HepG2 (cell line): ENCODE measurements at places on chromosomes 1 and 21. TPM values are rescaled to one million over a fixed set of nuclear protein-coding genes. Genes with fewer than 3 reads are reported as not detected.
A peak's percentile ranks its signal among the peaks of the same experiment; 100 is the strongest.

DNA sequence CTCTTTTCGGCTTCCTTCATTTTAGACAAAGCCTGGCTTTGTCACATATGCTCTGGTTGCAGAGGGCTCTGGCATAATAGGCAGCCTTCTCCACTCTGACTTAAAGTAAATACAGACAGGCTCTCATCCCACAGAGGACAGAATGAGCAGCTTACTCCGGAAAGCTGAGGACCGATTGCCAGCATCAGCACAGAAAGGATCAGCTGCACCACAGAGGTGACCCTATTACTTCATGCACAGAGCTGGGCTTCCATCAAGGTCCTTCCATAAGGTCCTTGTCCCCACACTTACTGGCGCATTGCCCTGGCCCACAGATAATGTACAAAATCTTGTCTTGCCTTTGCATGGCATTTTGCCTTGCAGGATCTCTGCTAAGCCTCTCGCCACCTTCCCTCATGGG, 67.6 kb downstream of the SEC16B start:
- no peak overlapping the region for H3K4me3 ChIP-seq
- no peaks in the 10 kb centered on the region for H3K36me3 ChIP-seq
- H3K4me1 ChIP-seq, result peaks cover 4% of the 10 kb centered on the region
- no peak overlapping the region for H3K27ac ChIP-seq
- peaks cover 13% of the 10 kb centered on the region for H3K27me3 ChIP-seq
- DNase-seq, result no peak

GRCh38 chr1:16013908-16014258, 4.0 kb downstream of the HSPB7 start:
- no peaks in the 10 kb centered on the region for H3K36me3 ChIP-seq
- no peak for DNase-seq
- H3K4me3 ChIP-seq, result peak overlapping the region; percentile 56

- no peak for DNase-seq
- H3K4me3 ChIP-seq, result no peak overlapping the region
- H3K27ac ChIP-seq, result no peak overlapping the region
- peaks cover 3% of the 10 kb centered on the region for H3K4me1 ChIP-seq
- H3K36me3 ChIP-seq, result no peaks in the 10 kb centered on the region
These were observed 36.5 kb downstream of the NKAIN1 start for GRCh38 chr1:31203215-31203614.

- no peak overlapping the region for H3K27ac ChIP-seq
- H3K4me3 ChIP-seq, result no peak overlapping the region
- H3K36me3 ChIP-seq, result no peaks in the 10 kb centered on the region
- H3K4me1 ChIP-seq, result peaks cover 16% of the 10 kb centered on the region
These were observed 6.7 kb upstream of the TIE1 start for GRCh38 chr1:43293896-43294760.

GRCh38 chr1:228109073-228109961, at the start of gene MRPL55:
TSS of gene MRPL55 (minus strand) at chr1:228109299. CDS start at chr1:228108260, 1,039 bp downstream.
- peak within 1 kb of the TSS; percentile 90 for H3K27ac ChIP-seq
- peak within 1 kb of the TSS; percentile 99 for H3K4me3 ChIP-seq
- DNase-seq, result peak; percentile 92
- no peaks in the 10 kb centered on the region; the same call in 2 of the 3 replicates for H3K27me3 ChIP-seq
- peaks cover 2% of the 10 kb centered on the region; the same call in 1 of the 2 replicates for H3K36me3 ChIP-seq

DNA sequence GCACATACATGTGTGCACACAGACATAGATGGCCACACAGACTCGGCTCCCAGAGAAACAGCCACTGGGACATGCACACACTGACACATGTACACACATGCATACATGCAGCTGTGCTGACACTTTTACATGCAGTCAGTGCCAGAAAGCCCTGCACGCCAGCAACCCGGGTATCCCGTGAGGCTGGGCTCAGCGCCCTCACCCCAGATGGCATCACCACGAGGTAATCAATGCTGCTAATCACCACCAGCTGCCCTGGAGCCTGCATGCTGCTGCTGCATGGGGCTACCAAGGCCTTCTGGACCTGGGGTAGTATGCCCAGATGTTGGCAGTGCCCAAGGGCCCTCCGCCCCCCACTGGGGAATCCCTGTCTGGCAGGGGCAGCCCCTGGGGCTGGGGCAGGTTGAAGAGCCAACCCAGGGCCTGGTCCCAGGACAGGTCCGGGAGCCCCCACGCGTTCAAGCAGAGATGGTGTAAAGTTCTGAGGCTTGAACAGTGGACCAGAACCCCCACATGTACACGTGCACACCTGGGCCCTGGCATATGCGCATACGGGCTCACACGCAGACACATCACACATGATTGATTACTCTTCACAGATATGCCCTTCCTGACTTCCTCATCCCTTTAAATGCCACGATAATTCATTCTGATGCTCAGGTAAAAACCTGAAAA, 2.7 kb upstream of the COL16A1 start:
- H3K27ac ChIP-seq, result no peak overlapping the region
- peaks cover 59% of the 10 kb centered on the region for H3K4me1 ChIP-seq
- H3K36me3 ChIP-seq, result no peaks in the 10 kb centered on the region
- H3K27me3 ChIP-seq, result peaks cover 18% of the 10 kb centered on the region; the same call in 2 of the 3 replicates
- DNase-seq, result no peak
- no peak overlapping the region for H3K4me3 ChIP-seq

GRCh38 chr1:235075048-235075776, 53.4 kb downstream of the TOMM20 start:
- H3K36me3 ChIP-seq, result no peaks in the 10 kb centered on the region
- peak overlapping the region; percentile 99 for H3K27ac ChIP-seq
- peak; percentile 89 for DNase-seq

DNA sequence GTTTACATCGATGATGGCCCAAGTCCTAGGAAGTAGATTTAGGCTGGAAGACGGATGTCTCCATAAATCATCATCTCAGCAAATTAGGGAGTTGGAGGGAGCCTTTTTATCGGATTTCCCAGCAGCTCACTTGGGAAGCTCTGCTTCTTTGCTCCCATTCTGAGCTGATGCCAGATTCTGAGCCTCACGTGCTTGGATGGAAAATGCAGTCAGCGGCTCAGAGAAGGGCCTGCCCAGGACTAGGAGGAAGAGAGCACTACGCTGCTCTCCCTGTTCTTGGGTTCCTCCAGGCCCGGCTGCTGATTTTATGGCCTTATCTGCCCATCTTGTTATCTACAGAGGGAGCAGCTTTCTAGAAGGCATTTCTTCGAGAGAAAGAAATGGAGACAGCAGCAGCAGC, 42.0 kb downstream of the UBIAD1 start:
- DNase-seq, result no peak
- no peak overlapping the region for H3K4me3 ChIP-seq
- no peaks in the 10 kb centered on the region for H3K36me3 ChIP-seq
- peaks cover 40% of the 10 kb centered on the region; the same call in 2 of the 3 replicates for H3K27me3 ChIP-seq
- no peaks in the 10 kb centered on the region for H3K4me1 ChIP-seq

DNA sequence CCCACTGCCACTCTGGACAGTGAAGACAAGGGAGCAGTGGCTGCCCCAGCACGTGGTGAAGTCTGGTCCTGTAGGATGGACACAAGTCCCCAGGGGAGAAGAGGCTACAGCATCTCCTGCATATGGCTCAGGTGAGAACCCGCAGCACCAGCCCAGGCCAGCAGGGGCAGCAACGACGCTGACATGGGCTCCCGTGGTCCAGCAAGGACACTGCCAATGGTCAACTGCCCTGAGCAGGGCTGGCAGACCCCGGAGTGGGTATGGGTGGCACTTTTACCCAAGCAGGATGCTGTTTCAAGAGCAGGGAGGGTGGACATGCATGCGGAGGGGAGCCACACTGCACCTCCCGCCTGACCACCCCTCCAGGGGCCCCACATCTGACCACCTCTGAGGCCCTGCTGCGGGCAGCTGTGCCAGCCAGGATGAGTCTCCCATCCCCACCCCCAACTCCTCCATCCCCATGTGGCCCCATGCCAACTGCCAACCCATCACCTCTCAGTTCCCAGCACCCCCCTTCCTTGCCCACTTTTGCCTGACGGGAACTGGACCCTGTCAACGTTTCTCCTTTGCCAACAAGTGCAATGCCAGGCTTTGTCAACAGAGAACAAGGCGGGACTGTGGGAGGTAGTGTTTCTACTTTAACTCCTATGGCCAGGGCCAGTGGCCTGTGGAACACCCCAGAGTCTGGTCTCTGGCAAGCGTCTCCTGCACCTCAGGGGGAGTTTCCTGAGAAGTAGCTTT, 8.6 kb downstream of the MORN1 start:
- no peak overlapping the region for H3K27ac ChIP-seq
- H3K36me3 ChIP-seq, result 0 out of 3 replicates have a peak, but pooled peaks cover 3% of the 10 kb centered on the region
- H3K4me1 ChIP-seq, result peaks cover 30% of the 10 kb centered on the region
- no peak overlapping the region for H3K4me3 ChIP-seq
- DNase-seq, result peak; percentile 36
- no peaks in the 10 kb centered on the region for H3K27me3 ChIP-seq

DNA sequence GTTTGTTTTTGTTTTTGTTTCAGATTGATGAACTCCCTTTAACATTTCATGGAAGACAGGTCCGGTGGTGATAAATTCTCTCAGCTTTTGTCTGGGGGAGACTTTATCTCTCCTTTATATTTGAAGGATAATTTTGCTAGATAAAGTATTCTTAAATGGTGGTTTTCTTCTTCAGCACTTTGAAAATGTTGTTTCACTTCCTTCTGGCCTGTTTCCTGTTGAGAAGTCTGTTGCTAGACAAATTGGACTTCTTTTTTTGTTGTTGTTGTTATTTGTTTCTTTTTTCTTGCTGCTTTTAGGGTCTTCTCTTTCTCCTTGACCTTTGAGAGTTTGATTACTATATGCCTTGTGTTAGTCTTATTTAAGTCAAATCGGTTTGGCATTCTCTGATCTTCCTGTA, 50.8 kb downstream of the CRP start:
- H3K27me3 ChIP-seq, result no peaks in the 10 kb centered on the region
- no peak overlapping the region for H3K27ac ChIP-seq
- no peak for DNase-seq
- H3K36me3 ChIP-seq, result no peaks in the 10 kb centered on the region
- no peak overlapping the region for H3K4me3 ChIP-seq

DNA sequence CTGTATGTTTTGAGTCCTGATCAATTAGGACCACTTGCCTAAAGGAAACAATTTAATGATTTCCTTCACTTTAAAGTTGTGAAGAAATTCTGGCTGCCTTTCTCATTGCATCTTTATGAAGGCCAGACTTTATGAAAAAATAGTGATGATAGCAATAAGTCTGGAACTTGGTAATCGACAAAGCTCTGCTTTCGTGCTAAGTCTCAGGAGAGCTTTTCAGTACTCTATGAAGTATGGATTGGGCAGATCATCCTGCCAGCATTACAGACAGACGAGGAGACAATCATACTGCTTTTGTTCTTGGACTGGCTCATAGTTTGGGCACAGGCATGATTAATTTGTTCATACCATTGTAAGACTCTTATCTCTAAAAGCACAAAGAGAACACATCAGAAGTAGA, 45.5 kb upstream of the KCNJ15 start:
- H3K27ac ChIP-seq, result no peak overlapping the region
- H3K4me1 ChIP-seq, result no peaks in the 10 kb centered on the region
- no peak overlapping the region for H3K4me3 ChIP-seq
- H3K36me3 ChIP-seq, result no peaks in the 10 kb centered on the region

- no peaks in the 10 kb centered on the region for H3K36me3 ChIP-seq
- H3K27ac ChIP-seq, result no peak overlapping the region
- DNase-seq, result no peak
- H3K27me3 ChIP-seq, result no peaks in the 10 kb centered on the region
- H3K4me3 ChIP-seq, result no peak overlapping the region
These were observed 4.8 kb downstream of the TBX19 start for GRCh38 chr1:168285521-168285790.

DNA sequence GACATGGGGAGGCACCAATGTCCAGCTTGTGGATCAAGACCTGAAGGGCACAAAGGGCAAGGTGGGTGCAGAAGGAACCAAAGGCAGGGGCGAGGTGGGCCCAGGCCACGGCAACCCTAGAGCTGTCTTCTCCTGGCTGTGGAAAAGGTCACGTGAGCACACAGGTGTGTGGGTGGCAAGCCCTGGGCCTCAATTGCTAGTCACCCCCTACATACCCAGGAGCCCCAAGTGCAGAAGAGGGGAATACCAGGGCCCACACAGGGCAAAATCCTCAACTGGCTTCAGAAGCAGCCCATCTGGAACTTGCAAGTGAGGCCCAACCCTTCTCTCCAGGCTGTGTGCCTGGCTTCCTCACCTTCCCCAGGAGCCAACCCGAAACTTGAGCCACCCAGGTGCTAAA, 25.6 kb downstream of the ZBTB17 start:
- peaks cover 11% of the 10 kb centered on the region; the same call in 1 of the 2 replicates for H3K4me1 ChIP-seq
- no peaks in the 10 kb centered on the region for H3K27me3 ChIP-seq
- H3K36me3 ChIP-seq, result peaks cover 8% of the 10 kb centered on the region
- H3K27ac ChIP-seq, result no peak overlapping the region
- H3K4me3 ChIP-seq, result no peak overlapping the region
- DNase-seq, result no peak

DNA sequence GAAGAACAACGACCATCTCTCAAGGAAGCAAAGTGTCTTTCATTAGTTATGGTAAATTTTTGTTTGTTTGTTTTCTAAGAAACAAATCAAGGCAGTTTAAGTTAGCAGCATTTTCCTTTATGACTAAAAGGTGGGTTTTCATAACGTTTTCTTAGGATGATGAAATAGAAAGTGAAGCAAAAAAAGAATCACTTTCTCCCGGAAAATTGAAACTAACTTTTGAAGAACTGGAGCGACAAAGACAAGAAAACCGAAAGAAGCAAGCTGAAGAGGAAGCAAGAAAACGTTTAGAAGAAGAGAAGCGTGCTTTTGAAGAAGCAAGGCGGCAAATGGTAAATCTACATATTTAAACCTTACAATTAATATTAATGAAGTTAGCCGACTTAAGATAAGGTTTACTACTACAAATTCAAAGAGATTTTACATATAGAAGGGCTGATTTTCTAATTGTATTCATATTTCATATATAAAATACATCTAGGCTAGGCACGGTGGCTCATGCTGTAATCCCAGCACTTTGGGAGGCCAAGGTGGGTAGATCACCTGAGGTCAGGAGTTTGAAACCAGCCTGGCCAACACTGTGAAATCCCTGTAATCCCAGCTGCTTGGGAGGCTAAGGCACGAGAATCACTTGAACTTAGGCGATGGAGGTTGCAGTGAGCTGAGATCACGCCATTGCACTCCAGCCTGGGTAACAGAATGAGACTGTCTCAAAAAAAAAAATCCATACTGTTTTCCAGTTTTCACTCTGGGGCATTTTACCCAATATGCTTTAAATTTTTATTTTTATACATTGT, 38.3 kb downstream of the NEXN start:
- no peak for DNase-seq
- no peak overlapping the region for H3K27ac ChIP-seq
- no peaks in the 10 kb centered on the region for H3K4me1 ChIP-seq
- no peak overlapping the region for H3K4me3 ChIP-seq

DNA sequence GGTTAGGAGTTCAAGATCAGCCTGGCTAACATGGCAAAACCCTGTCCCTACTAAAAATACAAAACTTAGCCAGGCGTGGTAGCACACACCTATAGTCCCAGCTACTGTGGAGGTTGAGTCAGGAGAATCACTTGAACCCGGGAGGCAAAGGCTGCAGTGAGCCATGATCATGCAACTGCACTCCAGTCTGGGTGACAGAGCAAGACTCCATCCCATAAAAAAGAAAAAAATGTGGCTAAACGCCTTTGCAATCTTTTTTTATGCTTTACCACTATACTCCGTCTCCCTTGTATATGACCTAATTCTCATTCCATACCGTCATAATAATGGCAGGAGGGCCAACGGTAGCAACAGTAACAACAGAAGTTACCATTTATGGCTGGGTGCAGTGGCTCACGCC, 109.5 kb downstream of the ASH1L start:
- no peak overlapping the region for H3K4me3 ChIP-seq
- peaks cover 12% of the 10 kb centered on the region; the same call in 2 of the 3 replicates for H3K36me3 ChIP-seq
- no peaks in the 10 kb centered on the region for H3K27me3 ChIP-seq
- peaks cover 22% of the 10 kb centered on the region for H3K4me1 ChIP-seq
- H3K27ac ChIP-seq, result no peak overlapping the region

Gene CLCA4
- not detected in 2 replicates for polyA plus RNA-seq
